GM12891 (cell line): ENCODE measurements at places on chromosomes 6 and 20.
A peak's percentile ranks its signal among the peaks of the same experiment; 100 is the strongest.

- DNase-seq: peak; percentile 44
These were observed 413 bp downstream of the PTPRA start for GRCh38 chr20:2873747-2874041.

DNA sequence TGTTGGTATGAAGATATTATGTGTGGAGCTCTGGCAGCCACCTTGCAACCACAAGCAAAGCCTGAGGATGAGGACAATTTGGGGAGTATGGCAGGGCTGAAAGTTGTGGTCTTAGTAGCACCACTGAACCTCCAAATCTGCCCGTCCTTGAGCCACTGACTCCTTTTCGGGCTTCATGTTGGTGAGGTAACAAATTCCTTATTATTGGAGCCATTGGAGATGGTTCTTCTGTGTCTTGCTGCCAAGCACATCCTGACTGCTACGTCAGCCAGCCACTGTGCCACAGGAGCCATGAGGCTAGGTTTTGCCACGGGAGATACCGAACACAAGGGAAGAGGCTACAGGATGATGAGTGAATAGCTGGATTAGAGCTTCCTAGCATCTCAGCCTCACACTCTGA is 201.6 kb downstream of the BMP7 start:
- DNase-seq: no peak

DNA sequence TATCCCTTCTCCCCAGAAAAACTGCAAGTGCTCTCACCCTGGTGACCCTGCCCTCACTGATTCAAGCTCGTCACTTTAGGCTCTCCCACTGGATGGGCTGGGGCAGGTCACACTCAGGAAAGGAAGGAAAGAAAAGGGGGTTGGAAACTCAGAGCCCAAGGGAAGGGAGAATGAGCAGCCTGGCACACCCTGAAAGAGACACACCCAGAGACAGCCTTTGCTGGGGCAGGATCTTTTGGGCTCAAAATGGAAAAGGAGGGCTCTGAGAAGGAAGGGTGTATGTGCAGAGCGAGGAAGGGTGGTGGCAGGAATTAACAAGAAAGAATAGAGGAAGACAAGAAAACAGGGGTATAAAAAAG is 2.5 kb downstream of the PPP1R18 start:
- DNase-seq: no peak

DNA sequence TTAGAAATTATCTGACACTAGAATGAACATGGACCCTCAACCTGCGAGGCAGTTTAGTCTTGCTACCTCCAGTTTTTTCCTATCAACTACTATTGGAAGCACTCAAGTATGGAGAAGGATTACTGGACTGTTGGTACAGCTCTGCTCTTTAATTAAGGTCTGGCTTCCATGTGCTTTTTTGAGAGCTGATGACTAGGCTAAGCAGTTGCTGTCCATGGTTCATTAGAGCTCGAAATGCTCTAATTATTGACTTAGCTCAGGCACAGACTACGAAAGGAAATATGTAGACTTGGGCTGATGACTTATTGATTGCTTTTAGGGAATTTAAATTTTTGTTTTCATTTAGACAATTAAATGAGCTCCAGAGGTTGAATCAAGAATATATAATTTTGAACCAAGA is 1281.6 kb downstream of the HACE1 start:
- no peak for DNase-seq

DNA sequence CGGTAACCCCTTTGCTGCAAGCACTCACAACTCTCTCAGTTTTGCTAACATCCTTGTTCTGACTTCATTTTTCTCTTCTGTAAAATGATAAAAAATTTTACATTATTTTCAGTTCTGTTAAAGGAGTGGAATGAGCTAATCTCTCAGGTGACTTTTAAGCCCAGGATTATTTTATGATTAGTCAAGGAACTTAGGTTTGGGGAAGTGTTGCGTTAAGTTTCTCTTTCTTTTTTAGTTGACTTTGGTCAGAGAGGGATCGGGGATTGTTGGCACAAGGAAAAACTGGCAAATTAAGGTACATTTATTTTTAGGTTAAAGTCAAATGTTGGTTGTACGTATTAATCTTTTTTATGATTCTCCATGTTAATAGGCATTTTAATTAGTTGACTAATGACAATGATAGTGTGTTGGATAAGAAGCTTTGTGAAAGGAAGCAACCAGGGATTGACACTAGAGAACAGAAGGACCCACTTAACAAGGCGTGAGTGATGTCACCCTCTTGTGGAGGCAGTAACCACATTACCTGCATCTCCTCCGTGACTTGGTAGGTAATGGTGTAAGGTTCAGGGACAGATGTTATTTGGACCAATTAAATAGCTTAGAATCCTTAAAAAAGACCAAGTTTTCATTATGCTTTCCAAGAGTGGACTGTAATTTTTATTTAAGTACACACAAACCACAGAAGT is 31.6 kb downstream of the CD83 start:
- DNase-seq: no peak

DNA sequence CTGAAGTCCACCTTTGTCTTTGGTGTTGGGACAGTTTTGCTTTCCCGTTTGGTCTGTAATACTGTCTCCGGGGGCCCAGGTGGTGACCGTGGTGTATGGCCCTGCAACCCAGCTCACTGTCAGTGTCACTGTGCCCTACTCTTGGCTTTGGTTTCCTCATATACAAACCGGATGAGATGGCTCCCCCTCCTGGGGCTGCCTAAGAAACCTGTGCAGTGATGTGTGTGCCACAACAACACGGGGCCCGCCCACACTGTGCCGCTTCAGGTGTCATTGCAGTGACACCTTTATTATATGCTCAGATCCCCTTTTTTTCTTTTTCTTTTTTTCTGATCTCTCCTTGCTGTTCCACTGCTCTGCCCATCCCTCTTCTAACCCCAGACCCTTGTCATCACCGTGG is 73.9 kb downstream of the RAMACL start:
- DNase-seq: peak; percentile 63

DNA sequence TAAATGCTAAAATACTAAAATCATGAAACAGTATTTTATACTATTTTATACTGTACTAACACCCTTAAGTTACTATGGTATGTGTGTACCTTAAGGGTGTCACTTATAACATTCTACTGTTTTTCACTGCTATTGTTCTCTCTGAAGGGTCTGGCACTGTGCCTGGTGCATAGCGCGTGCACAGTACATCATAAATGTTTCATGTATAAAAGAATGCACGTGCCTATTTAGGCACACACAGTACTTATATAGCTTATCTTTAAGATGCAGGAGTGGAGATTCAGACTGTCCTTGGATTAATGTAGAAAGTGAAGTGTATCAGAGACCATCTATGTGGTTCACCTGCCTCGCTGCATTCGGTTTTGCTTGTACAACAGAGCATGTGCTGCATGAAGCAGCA is 64.0 kb upstream of the SGK1 start:
- DNase-seq: no peak

DNA sequence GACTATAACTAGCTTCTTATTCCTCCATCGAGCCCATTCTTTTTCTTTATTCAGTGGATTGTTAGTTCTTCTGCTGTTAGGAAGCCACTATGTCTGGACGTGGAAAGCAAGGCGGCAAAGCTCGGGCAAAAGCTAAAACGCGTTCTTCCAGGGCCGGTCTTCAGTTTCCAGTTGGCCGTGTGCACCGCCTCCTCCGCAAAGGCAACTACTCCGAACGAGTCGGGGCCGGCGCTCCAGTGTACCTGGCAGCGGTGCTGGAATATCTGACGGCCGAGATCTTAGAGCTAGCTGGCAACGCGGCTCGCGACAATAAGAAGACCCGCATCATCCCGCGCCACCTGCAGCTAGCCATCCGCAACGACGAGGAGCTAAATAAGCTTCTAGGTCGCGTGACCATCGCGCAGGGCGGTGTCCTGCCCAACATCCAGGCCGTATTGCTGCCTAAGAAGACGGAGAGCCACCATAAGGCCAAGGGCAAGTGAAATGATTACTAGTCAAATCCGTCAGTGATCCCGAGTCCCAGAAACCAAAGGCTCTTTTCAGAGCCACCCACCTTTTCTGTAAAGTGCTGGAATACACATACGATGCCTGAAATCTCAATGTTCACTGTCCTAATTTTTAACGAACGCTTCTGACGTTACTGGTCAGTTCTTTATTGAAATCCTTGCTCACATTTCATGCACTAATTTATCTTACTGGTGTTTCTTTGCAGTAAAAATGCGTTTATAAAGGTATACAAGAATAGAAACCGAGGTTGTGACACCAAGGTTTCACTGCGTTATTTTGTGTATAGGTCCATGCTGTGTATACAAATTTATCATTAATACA is 129.9 kb downstream of the HFE start:
- no peak for DNase-seq

- DNase-seq: no peak
These were observed 89.6 kb downstream of the FHL5 start for GRCh38 chr6:96652552-96652951.

GRCh38 chr6:2245103-2245876 is at the start of gene GMDS:
GMDS (minus strand) TSS chr6:2245605.
- peak; percentile 95 for DNase-seq

DNA sequence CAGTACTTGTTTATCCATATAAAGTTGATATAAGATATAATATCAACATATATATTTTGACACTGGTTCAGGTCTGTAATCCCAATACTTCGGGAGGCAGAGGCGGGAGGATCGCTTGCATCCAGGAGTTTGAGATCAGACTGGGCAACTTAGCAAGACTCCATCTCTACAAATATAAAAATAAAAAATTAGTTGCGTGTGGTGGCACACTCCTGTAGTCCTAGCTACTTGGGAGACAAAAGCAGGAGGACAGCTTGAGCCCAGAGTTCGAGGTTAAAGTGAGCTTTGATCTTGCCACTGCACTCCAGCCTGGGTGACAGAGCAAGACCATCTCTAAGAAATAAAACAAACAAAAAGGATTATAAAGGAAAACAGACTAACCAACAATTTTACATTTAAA is 8.9 kb upstream of the KATNA1 start:
- no peak for DNase-seq

GRCh38 chr6:106693418-106693817 is 64.0 kb downstream of the QRSL1 start:
- no peak for DNase-seq

GRCh38 chr6:163398115-163398514 is 16.4 kb upstream of the QKI start:
- no peak for DNase-seq

DNA sequence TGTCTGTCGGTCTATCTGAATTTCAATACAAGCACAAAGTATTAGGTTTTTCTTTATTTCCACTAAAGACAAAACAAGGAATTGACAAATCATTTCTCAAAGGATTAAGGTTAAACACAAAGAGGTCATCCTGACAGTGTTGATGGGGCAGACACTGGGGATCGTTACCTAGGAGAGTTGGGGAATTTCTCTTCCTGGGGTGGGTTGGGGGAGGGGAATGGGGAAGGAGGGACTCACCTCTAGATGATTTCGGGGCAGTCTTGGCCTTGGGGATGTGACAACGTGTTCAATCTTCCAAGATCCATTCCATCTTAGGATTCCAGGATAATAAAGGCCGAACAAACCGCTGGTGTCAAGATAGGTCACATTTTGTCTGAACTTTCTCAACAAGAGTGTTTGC is 35.4 kb upstream of the FOXA2 start:
- no peak for DNase-seq

DNA sequence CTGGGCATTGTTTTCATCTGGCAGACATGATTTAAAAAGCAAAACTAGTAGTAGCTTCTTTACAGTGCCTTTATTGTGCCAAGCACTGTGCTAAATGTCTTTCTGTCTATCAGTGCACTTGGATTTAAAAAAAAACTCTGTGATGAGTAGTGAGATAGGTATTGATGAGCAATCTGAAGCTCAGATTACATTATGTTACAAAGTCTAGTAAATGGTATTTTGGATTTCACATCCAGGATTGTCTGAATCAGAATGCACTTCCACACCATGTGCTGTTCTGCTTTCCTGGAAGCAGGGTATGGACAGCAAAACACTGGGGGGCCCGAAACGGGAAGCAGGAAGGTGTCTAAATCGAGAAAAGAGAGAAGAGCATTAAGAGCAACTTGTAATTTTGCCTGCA is 103.4 kb upstream of the CCN2 start:
- DNase-seq: no peak

GRCh38 chr6:103269581-103269980 is 1590.1 kb downstream of the HACE1 start:
- no peak for DNase-seq

DNA sequence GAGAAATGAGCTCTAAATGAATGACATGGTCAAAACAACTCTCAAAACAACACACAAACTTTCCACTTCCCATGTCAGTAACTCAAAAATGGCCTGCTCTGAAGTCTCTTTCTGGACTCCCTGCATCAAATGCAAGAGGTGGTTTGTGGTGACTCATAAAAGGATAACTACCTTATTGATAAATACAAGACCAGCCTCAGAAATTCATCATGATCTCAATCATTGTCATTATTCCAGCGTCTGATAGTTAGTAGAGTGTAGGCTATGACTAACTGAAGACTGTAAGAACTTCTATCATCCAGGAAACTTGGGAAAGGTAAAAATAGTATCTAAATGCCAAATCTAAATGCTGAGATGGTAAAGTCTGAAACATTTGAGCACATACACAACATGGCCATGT is 369.4 kb downstream of the BMP2 start:
- no peak for DNase-seq

DNA sequence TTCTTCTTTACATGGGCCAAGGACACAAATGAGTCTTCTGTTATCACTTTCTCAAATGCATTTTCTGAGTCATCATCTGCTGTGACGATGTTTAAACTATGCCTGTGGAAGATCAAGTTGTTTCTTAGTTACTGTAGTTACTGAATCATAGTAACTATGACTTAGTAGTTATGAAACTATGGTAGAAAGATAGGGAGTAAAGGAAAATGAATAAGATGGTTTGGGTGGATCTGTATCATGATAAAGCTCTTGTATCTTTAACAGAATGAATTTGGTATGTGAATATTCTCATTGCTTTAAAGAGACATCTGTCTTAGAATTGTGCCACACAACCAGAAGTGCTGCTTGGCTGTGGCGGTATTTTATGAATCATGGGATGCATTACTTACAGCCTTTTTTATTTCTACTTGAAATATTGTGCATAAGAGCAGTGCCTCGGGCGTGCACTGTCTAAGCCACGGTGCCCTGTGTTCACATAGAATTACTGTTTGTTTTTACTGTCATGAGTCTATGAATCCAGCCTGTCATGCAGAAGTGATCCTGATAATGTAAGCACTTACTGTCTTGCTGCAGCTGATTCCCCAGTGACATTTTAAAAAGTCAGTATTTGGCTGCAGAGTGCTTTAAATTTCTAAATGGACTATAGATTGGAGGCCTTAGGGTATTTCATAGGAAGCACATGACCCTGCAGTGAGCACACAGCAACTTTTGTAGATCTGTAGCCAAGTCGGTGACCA is 215.2 kb downstream of the TMEM242 start:
- DNase-seq: no peak
